Activated CD8-positive, alpha-beta T cell treated with anti-CD3 and anti-CD28 coated beads, Interleukin-2, amount 10 ng/mL, durations not matched to agents 7 days and 5 days (primary cell): ENCODE measurements at places on chromosomes 1 and 21. TPM values are rescaled to one million over a fixed set of nuclear protein-coding genes. Genes with fewer than 3 reads are reported as not detected.

The CD101 gene
- total RNA-seq = 34.4 TPM

The LMX1A gene
- total RNA-seq = not detected

The SCYL3 gene
- 14.6 TPM for total RNA-seq

The C8A gene
- total RNA-seq = not detected

The UBE2U gene
- not detected for total RNA-seq

The LRRC71 gene
- total RNA-seq = not detected
